ENCODE measurements at places on chromosomes 3 and 15.

DNA sequence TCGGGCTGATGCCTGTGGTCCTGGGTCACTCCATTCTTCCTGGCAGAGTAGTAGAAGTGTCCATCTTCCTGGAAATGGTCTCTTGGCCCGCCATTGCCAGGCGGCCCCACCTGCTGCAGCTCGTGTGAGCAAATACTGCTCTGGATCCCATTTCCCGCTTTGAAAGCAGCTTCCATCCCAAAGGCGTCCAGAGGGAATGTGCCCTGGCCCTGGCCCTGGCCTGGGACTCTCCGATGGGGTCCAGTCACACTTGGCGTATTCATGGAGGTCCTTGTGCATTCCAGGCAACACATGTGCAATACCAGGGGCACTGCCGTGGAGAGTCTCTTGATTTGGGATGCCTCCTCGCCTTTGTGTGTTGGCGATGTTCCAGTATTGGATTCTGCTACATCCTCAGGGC is 111.1 kb downstream of the SNRPN start:
- DNase-seq = no peak

- no peak for DNase-seq
Measured at GRCh38 chr15:64949383-64950186, 37.9 kb downstream of the ANKDD1A start.

GRCh38 chr3:32480604-32481003 is 22.0 kb downstream of the CMTM6 start:
- no peak for DNase-seq

DNA sequence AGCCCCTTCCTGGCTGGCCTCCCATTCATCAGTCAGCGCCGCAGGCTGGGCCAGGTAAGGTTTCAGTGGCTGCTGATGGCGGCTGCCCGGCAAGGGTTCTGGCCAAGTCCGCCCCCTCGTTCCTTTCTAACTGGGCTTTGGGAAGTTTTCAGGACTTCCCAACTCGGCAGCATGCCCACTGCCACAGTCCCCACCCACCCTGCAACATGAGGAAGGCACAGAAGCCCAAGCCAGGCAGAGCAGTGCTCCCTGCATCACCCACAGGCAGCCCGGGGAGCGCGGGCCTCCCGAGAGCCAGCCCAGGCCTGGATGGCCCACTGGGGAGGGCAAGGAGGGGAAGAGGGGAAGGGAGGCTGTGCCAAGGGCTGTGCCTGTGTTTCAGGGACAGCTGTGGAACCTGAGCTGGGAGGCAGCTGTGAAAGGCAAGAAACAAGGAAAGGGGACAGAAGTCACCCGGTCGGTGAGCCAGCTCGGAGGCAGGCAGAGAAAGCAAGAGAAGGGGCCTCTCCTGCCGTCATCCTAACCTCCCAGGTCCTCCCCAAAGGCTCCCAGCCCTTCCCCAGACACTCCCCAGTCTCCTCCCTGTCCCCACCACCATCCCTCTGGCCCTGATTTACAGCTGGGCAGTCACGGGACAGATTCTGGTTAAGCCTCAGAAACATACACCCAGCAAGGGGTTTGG is 73.9 kb downstream of the CPN2 start:
- DNase-seq = peak; percentile 55

DNA sequence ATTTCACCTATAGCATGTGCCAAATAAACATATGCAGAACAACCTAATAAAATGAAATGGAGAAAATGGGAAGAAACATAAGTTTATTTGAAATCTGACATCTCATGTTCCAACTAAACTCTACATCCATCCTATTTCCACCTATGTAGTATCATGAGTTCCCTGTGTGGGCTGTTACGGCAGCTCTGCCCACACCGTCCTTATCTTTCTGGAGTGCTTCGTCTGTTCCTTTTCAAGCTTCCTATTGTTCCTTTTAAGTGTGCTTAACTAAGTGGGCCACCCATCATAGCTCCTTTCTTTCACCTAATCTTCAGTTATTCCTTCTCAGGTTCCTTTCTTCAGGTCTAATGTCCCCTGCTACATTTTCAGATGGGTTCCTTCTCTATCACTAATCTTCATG is 17.3 kb downstream of the RYR3 start:
- no peak for DNase-seq

- DNase-seq = no peak
Measured at GRCh38 chr3:140223631-140224030, 288.6 kb downstream of the CLSTN2 start.

DNA sequence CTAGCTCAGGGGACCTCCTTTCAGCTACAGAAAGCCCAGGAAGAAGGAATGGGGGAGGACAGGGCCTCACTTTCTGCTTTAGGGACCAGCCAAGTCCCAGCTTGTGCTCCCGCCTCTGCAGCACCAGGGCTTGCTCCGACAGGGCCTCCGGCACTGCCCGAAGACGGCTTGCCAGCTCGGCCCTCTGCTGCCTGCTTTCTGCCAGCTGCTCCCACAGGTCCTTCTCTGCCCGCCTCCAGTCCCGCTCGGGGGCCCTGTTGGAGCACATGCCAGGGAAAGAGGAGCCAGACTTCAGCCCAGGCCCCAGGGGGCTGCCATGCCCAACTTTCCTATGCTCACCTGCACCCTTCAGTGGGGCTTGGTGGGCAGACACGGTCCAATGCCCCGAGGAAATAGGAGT is 4.3 kb upstream of the CLK3 start:
- no peak for DNase-seq

DNA sequence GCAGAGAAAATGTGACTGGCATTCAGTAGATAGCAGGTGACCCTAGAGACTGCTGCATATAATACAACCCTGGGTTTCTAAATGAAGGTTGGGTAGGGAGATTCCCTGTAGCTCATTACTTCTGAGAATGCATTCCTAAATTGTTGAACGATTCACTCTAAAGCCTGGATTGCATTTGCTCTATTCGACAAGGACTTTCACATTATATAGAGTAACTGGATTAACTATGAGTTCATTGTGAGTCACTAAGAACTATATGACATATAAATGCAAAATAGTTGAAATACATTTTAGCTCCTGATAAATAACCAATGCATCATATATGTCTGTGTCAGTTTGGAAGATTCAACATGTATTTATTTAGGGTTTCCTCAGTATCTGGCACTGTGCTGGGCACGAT is 294.7 kb upstream of the CCDC54 start:
- DNase-seq = no peak

- no peak for DNase-seq
Measured at GRCh38 chr3:142866841-142867631, 21.8 kb downstream of the PCOLCE2 start.

DNA sequence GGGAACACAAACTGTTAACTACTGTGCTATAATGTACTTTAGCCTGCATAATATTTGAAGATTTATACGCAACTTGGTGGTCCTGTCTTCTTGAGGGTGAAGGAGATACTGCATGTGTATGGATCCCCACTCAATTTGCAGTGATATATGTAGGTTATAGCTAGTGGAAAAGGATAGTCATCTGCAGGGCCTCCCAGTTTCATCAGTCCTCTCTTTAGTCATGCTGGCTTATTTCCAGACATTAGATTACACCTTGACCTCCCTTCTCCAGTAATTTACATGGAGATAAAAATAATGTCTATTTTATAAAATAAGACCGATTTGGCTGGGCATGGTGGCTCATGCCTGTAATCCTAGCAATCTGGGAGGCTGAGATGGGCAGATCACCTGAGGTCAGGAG is 3.7 kb downstream of the NR1D2 start:
- DNase-seq = peak; percentile 40

- no peak for DNase-seq
Measured at GRCh38 chr3:110542552-110543150, 529.0 kb upstream of the NECTIN3 start.

Data from mesenchymal stem cell (in vitro differentiated cells and primary cell).